Activated CD8-positive, alpha-beta memory T cell treated with anti-CD3 and anti-CD28 coated beads for 24 hours (primary cell): ENCODE measurements at places on chromosomes 4 and X.

DNA sequence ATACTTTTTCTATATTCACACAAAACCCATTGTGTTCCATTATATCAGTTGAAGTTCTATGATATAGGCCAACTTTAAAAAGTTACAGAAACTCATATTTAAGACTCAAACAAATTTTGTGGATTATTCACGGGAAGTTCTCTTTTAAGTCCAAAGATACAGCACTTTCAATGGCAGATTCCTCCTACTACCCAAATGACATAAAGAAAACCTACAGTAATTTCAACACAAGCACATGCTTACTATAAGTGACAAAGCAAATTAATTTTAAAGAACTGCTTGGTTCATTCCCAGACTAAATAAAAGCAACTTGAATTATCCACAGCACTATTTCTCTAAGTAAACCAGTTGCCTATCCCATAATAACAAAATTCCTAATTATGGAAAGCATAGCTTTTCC lies 4.1 kb downstream of the PPA2 start:
- no peak for DNase-seq

DNA sequence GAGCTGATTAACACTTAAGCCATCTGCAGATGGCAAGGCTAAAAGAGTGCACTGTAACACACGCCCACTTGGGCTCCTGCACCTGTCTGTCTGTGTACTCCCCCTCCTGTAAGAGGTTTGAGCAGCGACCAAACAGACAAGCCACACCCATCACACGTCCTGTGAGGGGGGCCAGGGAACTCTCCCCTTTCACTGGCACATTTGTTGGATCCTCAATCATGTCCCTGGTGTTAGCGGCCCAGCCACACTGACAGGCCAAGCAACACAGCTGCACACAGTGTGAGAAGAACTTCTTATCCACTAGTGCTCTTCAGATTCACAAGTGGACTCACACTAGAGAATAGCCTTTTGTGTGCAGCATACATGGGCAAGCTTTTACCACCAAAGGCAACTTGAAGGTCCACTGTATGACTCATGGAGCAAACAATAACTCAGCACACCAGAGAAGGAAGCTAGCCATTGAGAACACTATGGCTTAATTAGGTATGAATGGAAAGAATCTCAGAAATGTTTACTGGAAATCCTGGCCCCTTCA lies 29.1 kb upstream of the UTP14A start:
- no peak for DNase-seq

GRCh38 chr4:15544248-15544729 lies 74.6 kb downstream of the CC2D2A start:
- no peak for DNase-seq

- no peak for DNase-seq
Observed at GRCh38 chr4:151679231-151679630, 81.6 kb downstream of the GATB start.

- no peak for DNase-seq
Observed at GRCh38 chr4:89248879-89249281, 58.7 kb downstream of the GPRIN3 start.

GRCh38 chr4:36039026-36039425 lies 205.3 kb downstream of the ARAP2 start:
- no peak for DNase-seq

- DNase-seq, result no peak
Observed at GRCh38 chr4:20617678-20618396, 82.4 kb upstream of the PACRGL start.

DNA sequence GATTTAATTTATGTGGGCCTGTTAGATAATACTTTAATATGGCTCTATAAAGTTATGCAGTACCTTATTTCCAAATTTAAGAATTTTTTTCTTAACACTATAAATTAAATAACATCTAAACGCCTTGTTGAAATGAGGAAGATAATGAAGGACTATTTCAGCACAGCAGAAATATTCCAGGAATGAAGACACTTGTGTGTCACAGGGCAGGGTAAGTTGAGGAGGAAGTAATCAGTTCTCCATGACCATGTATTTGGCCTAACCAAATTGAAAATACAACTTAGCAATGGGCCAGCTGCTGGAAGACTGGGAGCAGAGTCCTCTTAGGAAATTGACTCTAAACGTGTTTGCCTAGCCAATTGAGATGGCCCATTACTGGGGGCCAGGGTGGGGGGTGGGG lies 16.9 kb downstream of the CXCL3 start:
- no peak for DNase-seq

GRCh38 chr4:37232315-37232714 lies 12.2 kb upstream of the NWD2 start:
- no peak for DNase-seq

DNA sequence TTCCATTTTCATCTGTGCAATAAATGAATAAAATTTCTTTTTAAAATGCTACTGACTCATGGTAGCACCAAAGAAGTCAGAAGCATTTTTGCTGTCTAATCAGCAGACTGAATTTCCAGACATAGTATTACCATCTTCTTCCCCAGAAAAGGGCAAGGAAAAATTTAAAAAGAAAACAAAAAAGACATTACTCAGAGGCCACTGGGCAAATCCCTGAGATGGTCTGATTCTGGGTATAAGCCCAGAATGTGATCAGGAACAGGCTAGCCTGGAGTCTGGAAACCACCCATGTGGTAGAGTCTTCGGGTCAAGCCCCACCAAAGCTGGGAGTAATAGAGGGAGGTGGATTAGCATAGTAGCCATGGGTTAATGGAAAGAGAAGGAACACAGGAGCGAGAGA lies 342.8 kb downstream of the FBXW7 start:
- no peak for DNase-seq

DNA sequence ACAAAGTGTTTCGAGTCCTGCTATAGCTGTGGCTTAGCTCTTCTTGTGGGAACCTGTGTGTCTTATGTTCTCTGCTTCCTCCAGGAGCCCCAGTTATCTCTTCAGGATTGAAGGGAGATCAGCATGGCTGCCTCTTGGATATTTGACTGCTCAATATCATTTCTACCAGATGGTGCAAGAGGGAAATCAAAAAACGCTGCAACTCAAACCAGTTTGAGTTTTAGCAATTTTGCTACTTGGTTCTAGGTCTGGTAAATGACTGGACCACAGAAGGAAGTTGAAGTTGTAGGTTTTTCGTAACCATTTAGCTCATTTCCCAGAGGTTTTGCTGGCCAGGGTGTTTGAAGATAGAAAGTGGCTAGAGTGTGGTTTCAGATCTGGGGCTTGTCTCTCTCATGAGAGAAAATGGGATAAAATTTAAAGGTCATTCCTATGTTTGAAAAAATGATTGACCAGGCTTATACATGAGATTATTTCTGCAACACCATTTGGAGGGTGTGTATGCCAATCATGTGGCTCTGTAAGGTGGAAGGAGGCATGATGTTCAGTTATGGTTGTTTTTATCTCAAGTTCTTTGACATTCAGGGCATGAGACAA lies 210.4 kb downstream of the SPRY1 start:
- DNase-seq, result no peak

DNA sequence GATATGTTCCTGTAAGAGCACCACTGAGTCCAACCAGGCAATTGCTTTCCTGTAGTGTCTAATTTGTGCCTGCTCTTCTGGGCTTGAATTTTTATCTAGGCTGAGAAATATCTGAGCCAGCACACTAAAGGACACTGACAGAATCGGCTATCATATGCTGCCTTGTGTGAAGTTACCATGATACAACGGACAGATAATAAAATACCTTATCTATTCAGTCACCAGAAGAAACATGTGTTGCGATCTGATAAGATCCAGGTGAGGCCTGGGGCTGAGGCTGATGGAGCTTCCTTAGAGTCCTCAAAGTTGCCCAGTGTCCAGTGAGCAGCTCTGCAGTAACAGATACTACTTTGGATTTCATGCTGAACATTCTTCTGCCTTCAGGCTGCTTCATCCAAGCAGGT lies 111.8 kb downstream of the ZNF518B start:
- DNase-seq, result no peak
